ENCODE measurements at places on chromosomes 12 and 14.

DNA sequence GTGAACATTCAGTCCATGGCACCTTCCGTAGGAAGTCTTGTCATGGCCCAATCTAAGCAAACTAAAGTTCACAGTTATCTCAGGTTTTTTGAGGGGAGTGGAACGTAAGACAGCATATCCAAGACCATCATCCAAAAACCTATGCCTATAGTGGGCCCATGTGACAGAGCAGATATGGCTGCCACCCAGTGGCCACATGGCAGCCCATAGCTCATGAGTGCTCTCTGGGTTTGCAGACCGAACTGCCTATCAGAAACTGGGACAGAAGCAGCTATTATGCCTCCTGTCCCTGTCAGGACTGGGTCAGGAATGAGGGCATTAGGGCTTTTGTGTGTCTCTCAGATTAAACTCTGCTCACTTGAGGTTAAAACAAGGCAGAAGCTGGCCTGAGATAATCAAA is 503.7 kb downstream of the NRXN3 start:
- DNase-seq: no peak

DNA sequence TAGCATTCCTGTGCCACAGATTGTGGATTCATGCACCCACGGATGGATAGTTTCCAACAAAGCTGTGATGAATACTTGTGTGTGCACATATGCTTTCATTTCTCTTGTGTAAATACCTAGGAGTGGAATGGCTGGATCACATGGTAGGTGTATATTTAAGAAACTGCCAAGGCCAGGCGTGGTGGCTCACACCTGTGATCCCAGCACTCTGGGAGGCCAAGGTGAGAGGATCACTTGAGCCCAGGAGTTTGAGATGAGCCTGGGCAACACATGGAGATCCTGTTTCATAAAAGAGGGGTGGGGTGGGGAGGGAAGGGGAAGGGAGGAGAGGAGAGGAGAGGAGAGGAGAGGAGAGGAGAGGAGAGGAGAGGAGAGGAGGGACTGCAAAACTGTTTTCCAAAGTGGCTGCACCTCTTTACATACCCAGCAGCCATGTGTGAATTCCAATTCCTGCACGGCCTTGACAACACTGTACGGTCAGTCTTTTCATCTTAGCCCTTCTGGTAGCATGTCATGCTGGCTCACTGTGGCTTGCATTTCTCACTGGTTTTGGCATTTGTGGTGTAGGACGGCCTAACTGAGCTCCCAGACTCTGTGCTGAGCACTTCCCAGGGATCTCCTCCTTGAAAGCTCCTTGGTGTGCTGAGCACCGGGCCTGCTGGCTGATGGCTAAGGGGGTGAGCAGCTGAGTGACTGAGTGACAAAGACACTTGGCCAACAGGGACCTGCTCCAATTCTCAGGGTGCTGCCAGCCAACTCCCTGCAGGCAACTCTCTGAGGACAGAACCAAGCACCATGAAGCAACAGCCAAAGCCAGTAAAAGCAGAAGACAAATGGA is 27.9 kb downstream of the SYNE3 start:
- DNase-seq: no peak

- DNase-seq: no peak
Observed at GRCh38 chr14:96105926-96106441, 66.8 kb downstream of the C14orf132 start.

- DNase-seq: no peak
Observed at GRCh38 chr12:79961411-79961810, 26.5 kb upstream of the PPP1R12A start.

GRCh38 chr12:109962398-109962797 is 33.8 kb downstream of the GIT2 start:
- peak; percentile 41 for DNase-seq

GRCh38 chr12:45613296-45613695 is 116.2 kb upstream of the ARID2 start:
- peak; percentile 30 for DNase-seq

DNA sequence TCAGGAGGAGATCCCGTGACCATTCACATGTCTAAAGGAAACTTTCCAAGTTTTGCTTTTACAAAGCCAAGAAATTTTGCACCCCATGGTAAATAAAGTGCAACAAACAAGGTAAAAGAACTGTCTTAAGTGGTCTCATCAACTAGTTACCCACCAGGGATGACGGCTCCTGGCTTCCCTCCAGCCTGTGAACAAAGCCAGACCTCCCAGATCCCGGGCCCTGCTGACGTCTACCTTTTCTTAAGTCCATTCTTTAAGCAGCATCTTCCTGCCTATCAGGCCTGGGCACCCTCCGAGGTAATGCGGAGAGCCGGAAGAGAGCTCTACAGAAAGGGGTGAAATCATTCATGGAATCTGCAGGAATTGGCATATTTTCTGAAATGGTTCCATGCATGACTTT is 58.0 kb upstream of the DAAM1 start:
- no peak for DNase-seq
